ENCODE measurements at places on chromosomes 5 and 9. TPM values are rescaled to one million over a fixed set of nuclear protein-coding genes. Genes with fewer than 3 reads are reported as not detected.

The ASPN gene
- total RNA-seq = 197 TPM

DNA sequence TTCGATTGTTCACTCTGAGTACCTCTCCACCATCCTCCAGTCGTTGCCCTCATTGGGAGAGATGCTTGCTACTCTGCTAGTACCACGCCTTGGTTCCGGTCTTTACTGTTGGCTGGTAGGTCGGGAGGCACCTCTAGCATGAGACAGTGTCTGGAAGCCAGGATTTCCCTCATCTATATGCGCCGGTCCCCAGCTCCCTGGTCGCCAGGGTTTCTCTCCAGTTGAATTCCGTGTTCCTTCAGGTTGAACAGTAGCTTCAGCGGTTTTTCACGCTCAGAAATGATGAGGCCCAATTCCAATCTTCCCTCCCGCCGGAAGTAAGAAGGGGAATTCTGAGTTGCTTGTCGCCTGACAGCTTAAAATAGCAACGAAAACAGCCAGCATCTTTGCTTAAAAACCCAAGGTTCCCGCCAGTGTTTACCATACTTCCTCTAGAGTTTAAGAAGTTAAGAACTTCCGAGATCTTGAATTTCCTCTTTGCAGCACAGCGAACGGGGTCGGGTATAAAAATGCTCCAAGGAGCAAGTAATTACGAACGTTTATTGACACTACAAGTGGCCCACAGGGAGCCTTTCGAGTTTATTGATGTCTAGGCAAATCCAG is 1.3 kb upstream of the ST8SIA4 start:
- DNase-seq = no peak

- DNase-seq = no peak
Observed at GRCh38 chr9:130213911-130214761, 41.9 kb downstream of the NCS1 start.

DNA sequence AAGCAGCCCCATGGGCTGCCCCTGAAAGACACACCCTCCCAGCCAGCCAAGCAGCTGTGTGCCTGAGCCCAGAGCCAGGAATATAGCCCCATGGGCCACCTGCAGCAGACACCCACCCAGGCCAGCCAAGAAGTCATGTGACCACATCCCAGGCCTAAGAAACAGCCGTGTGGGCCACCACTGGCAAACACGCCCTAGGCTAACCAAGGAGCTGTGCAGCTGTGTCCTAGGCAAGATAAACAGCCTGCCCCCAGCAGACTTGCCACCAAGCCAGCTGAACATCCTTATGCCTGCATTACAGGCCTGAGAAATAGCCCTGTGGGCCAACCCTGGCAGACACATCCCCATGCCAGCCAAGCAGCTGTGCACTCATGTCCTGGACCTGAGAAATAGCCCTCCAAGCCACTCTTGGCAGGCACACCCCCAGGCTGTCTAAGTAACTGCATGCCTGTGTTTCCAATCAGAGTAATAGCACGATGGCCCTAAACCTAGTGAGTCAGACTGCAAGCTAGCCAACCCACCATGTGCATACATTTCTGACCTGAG is 143.0 kb downstream of the ADAMTS6 start:
- no peak for DNase-seq

DNA sequence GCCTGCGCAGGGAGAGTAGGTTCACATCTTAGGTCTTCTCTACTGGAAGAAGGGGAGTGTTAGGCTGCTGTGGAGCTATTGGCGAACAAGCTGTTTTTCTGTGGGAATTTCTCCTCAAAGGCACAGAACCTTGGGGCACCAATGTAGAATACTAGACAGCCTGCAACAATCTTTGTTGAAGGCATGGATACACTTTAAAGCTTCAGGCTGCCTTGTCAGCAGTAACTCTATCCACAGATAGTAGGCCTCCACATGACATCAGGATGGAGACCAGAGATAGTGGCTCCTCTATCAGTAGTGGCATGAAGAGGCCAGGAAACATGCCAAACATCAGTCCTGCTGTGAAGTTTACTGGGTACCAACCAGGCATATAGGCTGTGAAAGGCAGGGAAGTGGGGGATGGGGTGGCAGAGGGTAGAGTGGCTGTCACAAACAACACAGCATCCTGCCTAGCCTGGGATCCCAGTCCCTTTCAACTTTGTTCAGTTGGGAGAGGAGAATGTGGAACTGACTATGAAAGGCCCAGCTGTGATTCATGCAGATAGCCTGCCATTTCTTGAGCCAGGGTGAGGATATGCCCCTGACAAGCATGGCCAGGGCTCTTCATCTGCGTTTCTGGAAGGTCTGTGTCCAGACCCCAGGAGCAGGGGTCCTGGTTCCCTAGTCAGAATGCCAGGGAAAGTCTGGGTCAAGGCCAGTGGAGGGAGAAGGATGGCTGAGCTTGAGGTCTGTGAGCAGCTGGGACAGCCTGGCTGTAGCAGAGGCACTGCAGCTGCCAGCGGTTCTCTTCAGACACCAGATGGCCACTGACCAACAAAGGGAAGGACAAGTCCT is 1.0 kb upstream of the HK3 start:
- DNase-seq = no peak

- no peak for DNase-seq
Observed at GRCh38 chr5:156094001-156094400, 233.0 kb upstream of the SGCD start.

DNA sequence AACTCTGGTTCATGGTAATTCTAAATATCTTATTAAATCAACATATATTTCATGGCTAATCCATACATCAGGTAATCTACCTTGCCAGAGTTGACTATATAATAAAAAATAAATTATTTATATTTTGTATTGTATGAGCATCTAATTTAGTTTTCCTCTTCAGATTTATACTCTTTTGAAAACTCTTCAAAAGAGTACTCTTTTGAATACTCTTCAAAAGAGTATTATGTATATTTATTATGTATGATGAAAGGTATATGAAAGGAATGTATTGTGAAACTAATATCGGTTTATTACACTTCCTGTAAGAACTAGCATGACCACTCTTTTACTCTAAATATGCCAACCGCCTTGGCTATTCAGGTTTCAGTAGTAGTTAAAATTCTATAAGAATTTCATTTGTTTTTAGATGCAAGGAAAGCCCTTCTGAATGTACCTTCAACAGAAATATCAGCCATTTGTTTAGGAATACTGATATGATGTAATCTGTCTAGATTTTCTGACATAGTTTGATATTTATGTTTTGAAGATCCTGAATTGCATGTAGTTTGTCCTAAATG is 178.7 kb downstream of the WDR70 start:
- DNase-seq = no peak

GRCh38 chr5:125480911-125481310 is 734.5 kb upstream of the ZNF608 start:
- DNase-seq = peak; percentile 25

GRCh38 chr5:136375920-136376319 is 10.6 kb upstream of the TRPC7 start:
- DNase-seq = no peak
